T-helper 2 cell treated with Interferon-gamma antibody and Interleukin-4, amounts not matched to agents 5 μg/mL and 100 μg/mL, for 36 hours (primary cell): ENCODE measurements at places on chromosomes 11 and 22.

GRCh38 chr11:112129656-112130055 is 34.2 kb downstream of the IL18 start:
- no peak for DNase-seq

DNA sequence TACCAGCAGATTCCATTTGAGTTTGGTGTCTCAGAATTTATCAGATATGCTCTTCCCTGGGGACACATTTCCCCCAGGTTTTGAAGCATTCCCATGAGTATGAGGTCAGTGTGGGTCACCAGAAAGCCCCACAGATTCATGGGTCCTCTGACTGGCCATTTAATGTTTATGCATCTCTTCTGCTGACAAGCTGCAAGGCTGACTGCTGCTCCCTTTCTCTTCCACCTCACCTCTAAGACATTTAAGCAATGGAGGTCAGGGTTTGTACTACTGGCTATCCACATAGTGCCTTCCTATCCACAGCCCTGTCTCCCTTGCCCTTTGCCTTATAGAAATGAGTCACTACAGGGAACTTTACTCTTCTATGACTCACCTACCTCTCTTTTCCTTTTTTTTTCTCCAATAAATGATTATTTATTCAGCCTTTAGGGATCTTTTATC is 106.0 kb upstream of the TIMP3 start:
- DNase-seq, result no peak

- no peak for DNase-seq
Measured at GRCh38 chr22:37260155-37260795, 16.2 kb upstream of the RAC2 start.

DNA sequence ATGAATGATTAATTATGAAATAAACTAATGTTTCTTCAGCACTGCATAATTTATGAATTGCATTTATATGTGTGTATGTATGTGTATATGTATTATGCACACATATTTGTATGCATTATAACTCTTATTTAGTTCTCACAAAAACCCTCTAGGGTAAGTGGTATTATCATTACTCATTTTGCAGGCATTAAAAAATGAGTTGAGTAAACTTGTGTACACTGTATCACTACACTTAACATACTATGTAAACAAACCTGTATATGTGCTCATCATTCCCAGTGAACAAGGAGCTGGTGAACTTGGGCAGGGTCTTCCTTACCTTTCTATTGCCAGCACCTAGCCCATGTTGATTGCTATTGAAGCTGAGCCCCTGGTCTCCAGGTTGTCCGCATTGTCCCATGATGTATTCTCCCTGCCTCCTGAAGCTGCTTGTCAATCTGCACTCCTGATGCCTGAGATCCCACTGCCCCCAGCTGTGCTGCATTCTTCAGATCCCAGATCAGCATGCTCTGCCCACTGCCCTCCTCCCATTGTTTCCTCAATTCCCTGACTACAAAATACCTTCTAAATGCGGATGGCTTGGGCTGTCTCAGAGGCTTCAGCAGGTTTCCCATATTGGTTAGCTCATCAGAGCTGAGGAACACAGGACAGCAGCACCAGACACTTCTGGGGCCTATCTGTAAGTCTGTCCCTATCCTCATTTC is 267.9 kb upstream of the SESN3 start:
- DNase-seq, result no peak

GRCh38 chr11:134453441-134453840 is 41.4 kb upstream of the B3GAT1 start:
- no peak for DNase-seq

DNA sequence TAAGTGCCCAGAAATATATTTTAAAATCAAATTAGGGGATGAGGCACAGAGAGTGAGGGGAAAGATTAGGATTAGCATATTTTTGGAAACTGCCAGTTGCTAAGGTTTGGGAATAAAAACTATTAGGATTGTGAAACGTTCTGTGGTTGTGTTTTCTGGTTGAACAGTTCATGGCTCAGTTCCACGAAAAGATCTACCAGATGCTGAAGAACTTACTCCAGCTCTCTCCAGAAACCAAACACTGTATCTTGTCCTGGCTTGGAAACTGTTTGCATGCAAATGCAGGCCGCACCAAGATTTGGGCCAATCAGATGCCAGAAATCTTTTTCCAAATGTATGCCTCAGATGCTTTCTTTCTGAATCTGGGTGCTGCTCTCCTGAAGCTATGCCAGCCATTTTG is 15.3 kb downstream of the UBE4A start:
- no peak for DNase-seq
